ENCODE measurements at places on chromosomes 2 and 18.

DNA sequence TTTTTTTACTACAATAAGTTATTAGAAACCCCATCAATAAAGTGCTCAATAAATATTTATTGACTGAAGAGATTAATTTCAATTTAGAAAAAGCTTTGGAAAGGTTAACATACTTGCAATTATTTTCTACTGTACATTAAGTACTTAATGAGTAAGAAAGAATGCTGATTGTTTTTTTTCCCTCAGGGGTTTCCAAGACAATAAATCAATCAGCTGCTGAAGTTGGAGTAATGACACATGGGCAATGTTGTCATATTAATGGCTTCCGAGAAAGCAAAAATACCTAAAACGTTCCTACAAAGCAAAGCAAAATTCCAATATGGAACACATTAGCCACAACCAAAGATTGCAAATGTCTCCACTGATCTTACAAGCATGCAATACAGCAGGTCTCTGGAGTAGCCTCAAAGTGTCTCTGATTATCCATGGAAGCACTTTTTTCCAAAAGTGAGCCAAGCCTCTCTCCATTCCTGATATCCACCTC is 66.7 kb downstream of the ZC3H6 start:
- DNase-seq, result no peak

DNA sequence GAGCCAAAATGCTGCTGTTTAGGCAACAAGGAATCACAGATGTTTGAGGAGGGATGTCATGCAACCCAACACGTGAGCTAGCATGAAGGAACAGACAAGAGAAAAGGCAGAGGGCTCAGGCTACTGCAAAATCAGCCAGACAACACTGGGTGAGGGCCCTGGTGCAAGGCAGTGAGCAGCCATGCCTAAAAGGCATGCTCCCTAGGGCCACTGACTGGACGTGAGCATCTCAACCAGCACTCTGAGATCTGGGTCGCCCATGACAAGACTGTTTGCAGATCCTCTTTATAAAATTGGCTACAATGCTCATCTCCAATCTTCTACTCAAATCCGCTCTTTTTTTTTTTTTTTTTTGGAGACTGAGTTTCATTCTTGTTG is 49.1 kb downstream of the KIAA2012 start:
- no peak for DNase-seq

DNA sequence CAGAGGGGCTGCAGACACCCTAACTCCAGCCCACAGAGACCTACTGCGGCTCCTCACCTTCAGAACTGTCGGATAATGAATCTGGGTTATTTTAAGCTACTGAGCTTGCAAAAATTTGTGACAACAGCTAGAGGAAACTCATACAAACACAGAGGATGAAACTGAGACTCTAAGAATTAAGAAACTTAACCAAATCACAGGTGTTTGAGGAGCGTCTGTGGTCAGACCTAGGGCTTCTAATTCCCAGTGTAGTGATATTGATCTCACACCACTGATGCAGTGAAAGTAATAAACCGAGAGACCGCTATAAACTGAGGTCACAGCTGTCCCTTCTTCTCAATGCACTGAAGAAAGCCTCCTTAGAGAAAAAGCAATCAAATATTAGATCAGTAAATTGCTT is 110.1 kb downstream of the RGPD3 start:
- no peak for DNase-seq

GRCh38 chr2:142863485-142863961 is 13.9 kb upstream of the KYNU start:
- no peak for DNase-seq

DNA sequence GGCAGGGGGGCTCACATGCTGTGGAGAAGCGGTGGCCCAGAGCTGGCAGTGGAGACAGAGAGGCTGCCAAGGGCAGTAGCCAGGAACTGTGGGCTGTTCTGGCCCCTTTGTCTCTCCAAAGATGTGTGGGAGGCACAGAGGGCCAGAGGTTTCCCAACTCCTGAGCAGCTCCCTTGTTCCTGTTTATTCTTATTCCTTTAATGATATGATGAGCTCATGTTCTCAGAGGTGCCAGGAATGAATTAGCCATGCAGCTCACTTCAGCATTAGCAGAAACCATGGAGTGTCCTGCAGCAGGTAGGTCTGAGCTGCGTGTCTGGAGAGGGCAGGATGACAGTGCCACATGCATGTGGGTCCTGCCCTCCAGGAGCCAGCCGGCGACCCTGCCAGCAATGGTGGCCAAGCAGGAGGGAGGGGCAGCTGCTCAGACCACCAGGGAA is 77.9 kb upstream of the FZD7 start:
- no peak for DNase-seq

GRCh38 chr2:3377279-3377611 is 373 bp downstream of the EIPR1 start:
- DNase-seq, result no peak

DNA sequence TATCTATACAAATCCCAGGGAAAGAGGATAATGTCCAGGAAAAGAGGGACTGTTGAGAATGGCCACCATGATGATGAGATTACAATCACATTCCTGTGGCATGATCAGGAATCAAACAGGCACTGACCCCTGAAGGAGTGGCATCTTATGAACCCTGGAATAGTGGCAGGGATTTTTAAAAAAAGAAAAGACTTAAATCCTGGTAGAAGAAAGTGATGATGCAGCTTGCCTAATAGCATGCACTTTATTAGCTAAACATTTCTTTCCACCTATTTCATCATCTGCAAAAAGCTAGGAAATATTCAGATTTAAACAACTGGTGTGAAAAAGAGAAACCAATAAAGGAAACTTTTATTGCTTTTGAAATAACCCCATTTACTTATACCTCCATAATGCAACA is 87.2 kb upstream of the FSHR start:
- no peak for DNase-seq

DNA sequence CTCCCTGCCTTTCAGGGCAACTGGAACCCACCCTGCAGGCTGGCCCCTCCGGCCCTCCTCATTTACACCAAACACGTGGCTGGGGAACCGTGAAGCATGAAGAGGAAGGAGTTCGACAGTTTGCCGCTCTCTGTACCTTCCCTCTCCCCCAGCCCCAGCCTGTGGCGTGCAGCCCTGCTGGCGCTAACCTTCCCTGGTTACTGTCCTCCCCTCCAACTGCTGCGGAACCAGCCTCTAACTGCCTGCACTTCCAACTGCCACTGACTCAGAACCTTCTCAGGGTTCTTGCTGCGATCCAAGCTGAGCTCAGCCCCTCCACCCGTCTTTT is 19.2 kb upstream of the GNAL start:
- DNase-seq, result no peak

GRCh38 chr2:60336442-60337141 is 216.9 kb downstream of the BCL11A start:
- DNase-seq, result no peak

- no peak for DNase-seq
Observed at GRCh38 chr2:56583796-56584315, 400.1 kb downstream of the CCDC85A start.

DNA sequence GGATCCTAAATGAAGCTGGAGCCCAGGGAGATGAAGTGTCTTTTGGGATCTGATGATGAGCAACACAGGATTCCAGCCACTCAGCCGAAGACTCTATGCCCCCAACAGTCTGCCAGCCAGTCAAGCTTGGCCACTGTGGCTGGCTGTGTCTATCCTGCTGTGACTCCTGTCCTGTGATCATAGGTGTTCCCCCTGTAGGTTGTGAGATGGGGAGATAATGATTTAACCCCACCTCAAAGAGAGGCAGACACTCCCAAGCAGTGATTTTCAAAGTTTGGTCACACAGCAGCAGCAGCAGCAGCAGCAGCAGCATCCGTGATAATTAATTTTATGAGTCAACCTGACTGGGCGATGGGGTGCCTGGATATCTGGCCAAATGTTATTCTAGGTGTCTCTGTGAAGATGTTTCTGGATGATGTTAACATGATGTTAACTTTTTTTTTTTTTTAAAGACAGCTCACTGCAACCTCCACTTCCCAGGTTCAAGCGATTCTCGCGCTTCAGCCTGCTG is 21.4 kb upstream of the RHOB start:
- no peak for DNase-seq

GRCh38 chr2:145741181-145741580 is 1221.3 kb upstream of the ZEB2 start:
- no peak for DNase-seq

- no peak for DNase-seq
Observed at GRCh38 chr2:12795851-12796250, 79.1 kb downstream of the TRIB2 start.

DNA sequence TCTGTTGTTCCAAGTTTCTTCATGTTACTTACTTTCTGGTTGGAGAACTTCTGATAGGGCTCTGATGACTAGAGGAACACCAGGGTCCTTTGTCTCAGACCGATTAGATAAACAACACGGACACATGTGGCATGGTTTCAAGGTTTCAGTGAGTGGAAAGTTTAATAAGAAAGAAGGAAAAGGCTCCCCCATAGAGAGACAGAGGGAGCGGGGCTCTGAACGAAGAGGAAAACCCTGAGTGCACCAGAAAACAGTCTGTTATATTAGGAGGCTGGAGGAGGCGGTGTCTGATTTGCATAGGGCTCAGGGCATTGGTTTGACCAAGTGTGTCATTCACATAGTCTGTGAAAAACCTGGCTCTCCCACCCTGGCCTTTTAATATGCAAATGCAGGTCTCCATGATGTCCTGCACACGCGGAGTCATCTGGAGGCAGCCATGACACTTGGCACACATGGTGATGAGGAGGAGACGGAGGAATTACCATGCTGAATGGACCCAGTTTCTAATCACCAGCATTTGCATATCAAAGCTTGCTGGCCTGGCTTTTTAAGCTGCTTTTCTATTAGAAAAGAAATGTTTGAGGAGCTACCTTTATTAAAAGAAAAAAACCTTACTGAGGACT is 94.2 kb downstream of the PTPN4 start:
- DNase-seq, result no peak

DNA sequence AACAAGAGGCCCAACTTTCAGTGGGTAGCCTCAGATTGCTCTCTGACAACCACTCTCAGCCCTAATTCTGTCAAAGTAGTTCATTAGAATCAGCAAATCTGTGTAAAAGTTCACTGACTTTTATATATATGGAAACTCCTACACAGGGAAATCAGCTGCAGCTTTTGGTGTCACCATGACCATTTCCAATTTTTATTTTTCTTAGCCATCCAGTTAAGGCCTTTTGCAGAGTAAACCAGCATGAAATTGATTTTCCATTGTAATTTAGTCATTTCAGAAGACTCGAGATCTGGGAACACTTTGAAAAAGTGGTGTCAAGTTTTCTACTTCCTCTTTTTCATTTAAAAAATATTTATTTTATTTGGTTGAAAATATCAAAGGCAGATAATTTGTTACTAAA is 263.2 kb downstream of the TMEM182 start:
- DNase-seq, result no peak

DNA sequence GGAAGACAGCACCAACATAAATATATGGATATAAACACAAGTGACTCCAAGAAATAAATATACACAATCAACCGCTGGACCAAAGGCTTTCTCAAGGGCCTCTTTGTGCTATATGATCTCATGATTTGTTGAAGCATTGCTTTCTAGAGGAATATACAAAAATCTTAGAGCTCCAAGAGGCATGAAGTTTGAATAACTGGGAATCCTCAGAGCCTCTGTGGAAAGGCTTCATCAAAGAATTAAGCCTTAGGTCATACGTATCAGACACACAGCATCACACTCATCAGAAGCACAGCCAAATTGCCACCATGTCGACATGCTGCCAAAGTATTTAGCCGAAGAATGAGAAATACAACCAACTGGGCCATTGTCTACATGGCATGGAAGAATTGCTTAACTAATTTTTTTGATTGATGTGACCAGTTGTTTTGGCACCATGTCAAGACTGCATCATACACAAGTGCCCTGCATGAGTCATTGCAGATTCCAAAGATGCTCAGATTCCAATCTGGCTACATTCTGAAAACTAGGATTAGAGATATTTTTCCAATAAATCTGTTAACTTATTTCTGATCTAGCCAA is 860.6 kb upstream of the ZEB2 start:
- no peak for DNase-seq

- no peak for DNase-seq
Observed at GRCh38 chr18:69874058-69874457, 73.6 kb downstream of the CD226 start.

- no peak for DNase-seq
Observed at GRCh38 chr2:44942304-44943030, 965 bp downstream of the SIX3 start.

GRCh38 chr2:122209377-122209776 is 453.9 kb downstream of the TSN start:
- DNase-seq, result no peak
